ENCODE measurements at places on chromosomes 1 and 21.

GRCh38 chr1:91601554-91602376, 101.1 kb downstream of the CDC7 start:
- no peak for DNase-seq

DNA sequence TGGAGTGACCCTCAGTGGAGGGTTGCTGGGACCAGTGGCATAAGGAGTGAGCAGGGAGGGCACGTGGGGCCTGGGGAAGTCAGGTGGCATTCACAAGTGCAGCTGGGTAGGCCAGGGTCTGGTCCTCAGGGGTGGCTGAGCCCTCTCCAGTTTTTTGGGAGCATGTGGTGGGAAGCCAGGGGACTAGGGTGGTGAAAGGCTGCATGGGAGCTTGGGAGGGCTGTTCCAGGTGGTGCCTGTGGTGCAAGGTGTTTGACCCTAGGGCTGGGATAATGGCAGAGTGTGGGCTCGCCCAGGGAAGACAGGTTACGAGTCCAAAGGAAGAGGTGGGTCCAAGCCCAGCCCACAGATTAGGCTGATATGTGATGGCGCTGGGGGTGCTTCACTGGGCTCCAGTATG, 30.5 kb downstream of the MAN1C1 start:
- DNase-seq, result no peak

DNA sequence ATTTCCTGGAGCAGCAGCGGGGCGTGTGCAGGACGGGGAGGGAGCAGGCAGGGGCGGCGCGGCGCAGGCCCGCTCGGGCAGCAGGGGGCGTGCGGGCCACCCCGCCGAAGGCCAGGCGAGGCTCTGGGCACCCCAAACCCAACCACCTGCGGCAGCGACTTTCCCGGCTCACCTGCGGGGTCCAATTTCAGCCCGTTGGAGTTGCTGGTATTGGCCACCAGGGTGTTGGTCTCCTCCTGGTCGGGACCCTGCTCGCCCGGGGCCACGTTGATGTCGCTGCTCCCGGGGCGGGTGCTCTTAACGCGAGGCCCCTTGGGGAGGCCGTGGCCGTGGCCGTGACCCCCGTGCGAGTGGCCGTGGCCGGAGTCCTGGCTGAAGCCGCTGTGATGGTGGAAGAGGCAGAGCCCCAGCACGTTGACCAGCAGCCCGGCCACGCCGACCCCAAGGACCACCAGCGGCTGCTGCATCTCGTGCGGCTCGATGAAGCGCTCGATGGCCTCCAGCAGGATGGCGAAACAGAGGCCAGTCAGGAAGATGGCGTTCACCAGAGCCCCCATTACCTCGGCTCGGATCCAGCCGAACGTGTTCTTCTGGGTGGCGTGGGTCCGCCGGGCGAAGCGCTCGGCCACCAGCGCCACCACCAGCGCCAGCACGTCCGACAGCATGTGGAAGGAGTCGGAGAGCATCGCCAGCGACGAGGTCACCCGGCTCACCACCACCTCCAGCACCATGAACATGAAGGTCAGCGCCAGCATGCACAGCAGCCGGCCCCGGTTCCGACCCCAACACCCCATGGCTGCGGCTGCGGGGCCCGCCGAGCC, 932 bp downstream of the SLC30A1 start:
- no peak for DNase-seq

DNA sequence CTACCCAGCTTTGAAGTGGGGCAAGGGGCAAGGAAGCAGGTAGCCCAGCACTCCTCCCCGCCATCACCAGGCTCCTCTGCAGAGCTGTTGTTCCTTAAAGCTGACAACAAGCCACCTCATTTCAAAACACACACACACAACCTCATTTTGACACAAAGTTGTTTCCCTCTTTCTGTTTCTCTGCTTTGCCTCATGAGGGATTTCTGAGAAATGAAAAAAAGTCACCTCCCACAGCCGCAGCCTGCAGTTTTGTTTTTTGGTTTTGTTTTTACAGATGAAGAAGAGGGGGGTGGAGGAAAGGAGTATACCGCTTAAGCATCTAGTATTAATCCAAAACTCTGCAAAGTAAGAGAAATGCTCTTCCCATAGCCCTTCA, 12.1 kb downstream of the MCL1 start:
- DNase-seq, result no peak

DNA sequence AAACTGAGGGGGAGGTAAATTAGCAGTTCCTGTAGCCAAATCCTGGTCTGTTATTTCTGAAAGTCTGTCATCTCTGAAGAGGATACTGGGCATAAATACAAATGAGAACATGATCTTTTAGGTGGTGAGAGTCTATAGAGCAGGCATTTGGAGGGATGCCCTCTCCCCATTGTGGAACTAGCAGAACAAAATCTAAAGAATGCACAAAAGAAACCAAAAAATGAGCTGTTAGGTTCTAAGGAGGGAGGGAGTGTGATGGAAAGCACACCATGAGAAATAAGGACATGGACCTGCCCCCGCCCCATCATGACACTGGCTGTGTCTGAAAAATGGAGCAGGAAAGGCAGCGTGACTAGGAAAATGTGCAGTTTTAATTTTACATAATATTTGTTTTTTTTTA, 262.0 kb downstream of the KIF26B start:
- DNase-seq, result no peak

GRCh38 chr1:50106095-50106761, 2.5 kb upstream of the ELAVL4 start:
- DNase-seq, result no peak

DNA sequence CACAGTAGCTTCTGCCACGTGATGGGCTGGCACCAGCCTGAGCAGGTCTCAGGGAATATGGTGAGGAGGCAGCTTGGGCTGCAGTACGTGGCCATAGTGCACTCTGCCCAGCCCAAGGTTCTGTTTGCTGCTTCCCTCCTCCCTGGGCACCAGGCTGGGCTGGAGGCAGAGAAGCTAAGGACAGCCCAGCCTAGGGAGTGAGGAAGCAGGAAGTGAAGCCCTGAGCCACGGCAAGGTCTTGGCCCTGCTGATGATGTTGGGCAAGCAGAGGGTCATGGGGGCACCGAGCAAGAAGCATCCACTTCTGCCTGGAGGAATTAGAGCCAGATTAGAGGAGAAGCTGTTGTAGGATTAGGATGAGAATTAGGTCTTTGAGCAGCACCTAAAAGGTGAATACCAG, 326.7 kb upstream of the VAMP3 start:
- no peak for DNase-seq

DNA sequence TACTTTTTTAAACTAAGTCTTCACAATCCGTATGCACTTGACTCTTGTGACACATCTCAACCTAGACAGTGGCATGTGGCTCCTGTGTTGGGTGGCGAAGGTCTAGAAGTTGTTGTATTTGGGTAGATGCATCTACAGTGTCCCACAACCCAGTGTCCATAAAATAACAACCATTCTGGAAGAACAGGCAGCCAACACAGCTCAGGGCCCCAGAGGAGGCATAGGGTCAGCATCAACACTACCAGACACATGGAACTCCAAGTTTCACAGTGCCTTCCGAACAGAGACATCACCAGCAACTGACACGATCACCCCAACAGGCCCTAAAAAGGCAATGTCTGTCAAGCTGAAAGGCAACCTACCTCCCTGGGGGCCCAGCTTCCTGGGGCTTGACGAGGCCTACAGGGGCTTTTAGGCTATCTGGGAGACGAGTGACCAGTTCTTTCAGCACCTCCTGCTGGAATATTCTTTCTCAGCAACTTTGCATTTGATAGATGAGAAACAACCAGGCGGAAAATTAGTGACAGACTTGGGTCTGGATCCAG, 5.6 kb downstream of the SH3BP5L start:
- DNase-seq, result no peak

- DNase-seq, result no peak
These were observed 18.7 kb downstream of the FOXJ3 start for GRCh38 chr1:42316292-42316691.

GRCh38 chr1:231871878-231872277, 245.3 kb downstream of the DISC1 start:
- DNase-seq, result no peak

DNA sequence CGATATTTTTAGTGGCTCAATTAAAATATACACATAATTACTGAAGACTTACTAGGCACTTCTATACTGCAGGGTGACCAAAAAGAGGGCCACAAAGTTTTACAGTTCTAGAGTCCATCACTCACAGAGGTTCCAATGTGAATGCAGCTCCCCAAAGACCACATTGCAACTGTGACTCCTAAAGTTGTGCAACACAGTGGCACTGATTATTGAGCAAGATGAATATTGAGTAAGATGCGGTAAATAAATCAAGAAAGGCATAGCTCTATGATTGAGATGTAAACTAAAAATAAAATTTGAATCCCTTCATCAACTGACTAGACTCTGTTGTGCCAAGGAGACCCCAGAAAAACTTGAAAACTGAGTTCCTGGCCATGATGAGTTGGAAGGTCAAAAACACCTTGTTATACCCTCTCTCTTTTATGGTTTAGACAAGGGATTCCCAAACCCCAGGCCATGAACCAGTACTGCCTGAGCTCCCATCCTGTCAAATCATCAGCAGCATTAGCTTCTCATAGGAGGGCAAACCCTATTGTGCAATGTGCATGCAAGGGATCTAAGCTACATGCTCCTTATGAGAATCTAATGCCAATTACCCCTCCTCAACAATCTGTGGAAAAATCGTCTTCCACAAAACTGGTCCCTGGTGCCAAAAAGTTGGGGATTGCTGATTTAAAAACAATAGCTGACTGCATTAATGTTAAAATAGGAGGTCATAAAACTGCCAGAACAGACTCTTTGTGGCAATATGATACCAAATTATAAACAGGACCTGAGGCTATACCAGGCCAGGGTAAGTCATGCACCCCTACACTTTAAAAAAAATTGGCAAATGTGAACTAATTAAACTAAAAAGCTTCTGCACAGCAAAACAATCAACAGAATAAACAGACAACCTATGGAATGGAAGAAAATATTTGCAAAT, 94.3 kb downstream of the ADGRL4 start:
- DNase-seq, result no peak

DNA sequence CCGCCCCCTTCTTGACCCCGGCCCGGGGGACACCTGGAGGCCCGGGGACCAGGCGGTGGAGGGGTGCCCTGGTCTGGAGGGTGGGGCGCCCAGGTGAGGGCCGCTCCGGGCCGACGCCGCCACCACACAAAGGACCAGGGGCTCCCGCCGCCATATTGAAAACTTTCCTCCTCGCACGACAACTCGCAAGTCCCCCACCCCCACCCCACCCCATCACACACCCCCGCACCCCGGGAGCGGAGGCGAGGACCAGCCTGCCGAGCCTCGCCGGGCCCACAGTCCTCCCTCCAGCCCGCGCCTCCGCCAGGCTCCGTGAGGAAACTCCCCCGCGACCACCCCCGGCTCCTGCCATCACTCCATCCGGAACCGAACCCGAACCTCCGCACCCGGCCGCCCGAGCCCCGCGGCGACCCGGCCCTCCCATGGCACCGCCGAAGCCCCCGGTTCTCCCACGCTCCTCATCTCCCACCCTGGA, 733 bp downstream of the KDM5B start:
- no peak for DNase-seq

DNA sequence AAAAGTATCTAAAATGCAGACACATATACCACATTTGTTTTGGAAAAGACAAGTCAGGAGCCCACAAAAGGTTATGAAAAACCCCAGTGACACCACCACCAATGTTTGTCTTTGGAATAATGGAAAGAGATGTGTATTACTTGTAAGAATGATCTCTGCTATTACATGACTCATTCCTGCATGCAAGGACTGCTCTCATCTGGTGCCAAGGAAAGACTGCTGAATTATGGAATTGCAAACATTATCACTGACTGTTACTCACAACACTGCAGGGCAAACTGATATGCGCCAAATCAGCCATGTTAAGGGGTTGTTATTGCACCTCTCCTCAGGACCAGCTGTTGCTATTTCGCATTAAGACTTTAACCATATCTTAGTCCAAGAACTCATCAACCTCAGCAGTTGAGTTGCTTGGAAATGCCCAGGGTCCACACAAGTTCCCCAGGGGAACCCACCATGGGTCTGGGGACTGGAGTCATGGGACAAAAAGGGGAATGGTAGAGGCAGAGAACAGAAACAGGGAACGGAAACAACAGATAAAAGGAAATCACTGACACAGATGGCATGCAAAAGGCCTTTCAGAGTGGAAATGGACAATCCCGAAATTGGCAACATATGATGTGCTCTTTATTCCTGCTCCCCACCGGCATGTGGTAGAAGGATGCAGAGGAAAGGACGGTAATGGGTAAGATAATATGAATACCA, 34.4 kb downstream of the CAPZB start:
- no peak for DNase-seq

DNA sequence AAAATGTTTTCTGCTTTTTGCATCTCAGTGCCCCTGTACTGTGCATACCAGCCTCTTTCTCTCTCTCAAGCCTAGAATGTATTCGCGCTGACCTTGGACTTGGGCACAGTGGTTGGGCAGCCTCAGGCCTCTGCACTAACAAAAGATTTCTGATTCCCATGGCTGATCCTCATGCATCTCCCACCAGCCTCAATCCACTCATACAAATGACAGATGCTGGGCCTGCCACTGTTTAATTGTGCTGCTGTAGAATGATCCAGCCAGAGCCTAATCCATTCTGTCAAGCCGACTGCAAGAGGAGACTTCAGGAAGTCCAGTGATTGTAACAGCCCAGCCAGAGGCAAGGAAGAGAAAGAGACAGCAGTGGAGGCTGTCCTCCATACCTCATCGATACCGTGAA, 180.8 kb downstream of the ASTN1 start:
- DNase-seq, result no peak

GRCh38 chr1:159845751-159846629, 16.5 kb downstream of the VSIG8 start:
- DNase-seq, result no peak

DNA sequence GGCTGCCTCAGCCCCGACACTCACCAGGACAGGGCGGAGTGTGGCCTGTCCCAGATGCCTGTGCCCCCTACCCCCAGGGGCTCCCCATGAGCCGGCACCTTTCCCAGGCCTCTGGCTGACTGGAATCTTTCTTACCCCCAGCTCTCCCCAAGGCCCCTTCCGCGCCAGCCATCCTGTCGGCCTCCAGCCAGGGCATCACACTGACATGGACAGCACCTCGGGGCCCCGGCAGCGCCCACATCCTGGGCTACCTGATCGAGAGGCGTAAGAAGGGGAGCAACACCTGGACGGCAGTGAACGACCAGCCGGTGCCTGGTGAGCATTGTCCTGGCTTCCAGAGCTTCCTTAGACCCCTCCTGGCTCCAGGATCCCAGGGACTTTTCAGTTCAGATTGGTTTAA, 26.5 kb downstream of the IGFN1 start:
- no peak for DNase-seq
